ENCODE measurements at places on chromosomes 16 and 17.

DNA sequence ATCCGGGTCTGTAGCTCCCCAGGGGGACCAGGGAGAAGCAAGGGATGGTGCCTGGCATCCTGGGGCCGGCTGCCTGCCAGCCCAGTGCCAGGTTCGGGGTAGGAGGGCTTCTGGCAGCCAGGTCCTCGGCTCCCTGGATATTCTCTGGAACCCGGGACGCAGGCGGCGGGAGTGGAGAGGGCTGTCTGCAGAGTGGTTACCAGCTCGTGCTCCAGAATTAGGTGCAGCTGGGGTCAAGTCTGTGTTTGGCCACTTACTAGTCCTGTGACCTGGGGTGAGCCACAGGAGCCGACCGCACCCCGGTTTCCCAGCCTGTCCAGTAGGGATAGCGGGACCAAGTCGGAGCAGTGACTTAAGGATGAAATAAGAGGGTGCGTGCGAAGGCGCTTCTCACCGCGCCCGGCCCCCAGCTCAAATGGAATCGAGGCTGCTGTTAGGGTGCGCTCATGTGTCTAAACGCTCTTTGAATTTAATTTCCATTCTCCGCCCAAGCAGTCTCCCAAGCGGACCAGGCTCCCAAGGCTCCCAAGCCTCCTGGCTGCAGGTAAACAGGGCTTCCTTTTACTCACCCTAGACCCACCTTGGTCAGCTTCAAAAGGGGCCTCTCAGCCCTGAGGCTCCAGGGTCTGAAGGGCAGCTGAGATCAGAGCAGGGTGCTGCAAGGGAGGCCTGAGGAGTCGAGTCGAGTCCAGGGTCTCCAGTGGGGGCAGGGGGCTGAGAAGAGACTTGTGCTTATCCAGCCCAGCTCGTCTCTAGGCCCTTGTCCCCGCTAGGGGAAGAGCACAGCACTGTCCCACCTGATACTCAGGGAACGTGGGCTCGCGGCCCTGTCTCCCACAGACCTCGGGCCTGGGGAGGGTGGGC lies 28.3 kb upstream of the ZNF469 start:
- DNase-seq, result no peak

DNA sequence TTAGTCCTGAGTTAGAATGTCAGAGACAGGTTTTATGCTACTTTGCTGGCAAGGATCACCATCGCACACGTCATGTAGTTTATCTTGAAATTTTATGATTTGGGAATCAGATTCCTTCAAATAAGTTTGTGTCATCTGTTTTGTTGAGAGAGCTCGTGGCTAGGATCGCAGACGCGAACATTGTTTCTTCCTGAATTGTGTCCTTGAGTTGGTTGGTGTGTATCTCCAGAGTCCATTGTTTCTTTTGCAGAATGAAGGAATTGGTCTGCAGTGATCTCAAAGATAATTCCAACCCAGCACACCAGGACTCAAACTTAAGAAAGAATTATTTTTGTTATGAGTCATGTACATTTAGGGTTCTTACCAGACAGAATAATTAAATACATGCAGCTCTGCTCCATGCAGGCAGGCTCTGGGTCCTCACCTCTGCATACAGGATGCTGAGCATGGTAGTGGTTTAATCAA lies 51.6 kb downstream of the PRKCA start:
- DNase-seq, result no peak

GRCh38 chr17:31062346-31062745 lies 32.4 kb upstream of the NF1 start:
- DNase-seq, result no peak

- DNase-seq, result peak; percentile 54
Observed at GRCh38 chr17:3843935-3844516, 2.0 kb downstream of the NCBP3 start.

GRCh38 chr17:13864521-13864920 lies 204.8 kb upstream of the COX10 start:
- DNase-seq, result no peak

- DNase-seq, result no peak
Observed at GRCh38 chr17:44398692-44399691, 9.5 kb upstream of the ITGA2B start.

- DNase-seq, result no peak
Observed at GRCh38 chr17:8725881-8726876, 18.5 kb downstream of the CCDC42 start.

GRCh38 chr17:80716986-80717719 lies 172.5 kb downstream of the RPTOR start:
- DNase-seq, result no peak

GRCh38 chr16:582614-583331 lies 7.1 kb upstream of the RAB40C start:
- DNase-seq, result no peak

DNA sequence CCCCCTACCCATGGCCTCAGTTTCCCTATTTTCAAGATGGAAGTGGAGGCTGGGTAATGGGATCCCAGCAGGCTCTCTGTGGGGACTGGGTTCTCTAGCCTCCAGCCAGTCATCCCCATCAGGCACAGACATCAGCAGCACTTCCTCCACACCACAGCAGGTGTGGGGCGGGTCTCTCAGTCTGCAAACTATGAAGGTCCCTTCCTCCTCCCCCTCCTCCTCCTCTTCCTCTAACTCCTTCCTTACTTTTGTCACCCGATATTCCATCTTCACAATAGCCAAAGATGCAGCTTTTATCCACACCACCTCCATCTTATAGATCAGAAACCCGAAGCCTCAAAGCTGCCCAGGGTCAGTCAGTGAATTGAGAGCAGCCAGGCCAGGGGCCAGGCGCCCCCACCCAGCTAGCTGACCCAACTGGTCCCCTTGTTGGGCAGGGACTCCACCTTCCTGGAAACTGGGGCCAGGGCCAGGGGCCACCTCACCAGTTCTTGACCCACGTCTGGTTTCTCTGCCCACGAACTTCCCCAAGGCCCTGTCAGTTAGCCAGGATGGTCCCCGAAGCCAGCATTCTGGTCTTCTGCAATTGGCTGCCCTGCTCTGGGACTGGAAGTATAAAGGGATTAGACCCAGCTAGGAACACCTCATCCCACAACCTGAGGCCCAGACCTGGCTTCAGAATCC lies 2.5 kb downstream of the FAM83G start:
- DNase-seq, result no peak

GRCh38 chr17:4586043-4586442 lies 1.7 kb downstream of the SMTNL2 start:
- no peak for DNase-seq

DNA sequence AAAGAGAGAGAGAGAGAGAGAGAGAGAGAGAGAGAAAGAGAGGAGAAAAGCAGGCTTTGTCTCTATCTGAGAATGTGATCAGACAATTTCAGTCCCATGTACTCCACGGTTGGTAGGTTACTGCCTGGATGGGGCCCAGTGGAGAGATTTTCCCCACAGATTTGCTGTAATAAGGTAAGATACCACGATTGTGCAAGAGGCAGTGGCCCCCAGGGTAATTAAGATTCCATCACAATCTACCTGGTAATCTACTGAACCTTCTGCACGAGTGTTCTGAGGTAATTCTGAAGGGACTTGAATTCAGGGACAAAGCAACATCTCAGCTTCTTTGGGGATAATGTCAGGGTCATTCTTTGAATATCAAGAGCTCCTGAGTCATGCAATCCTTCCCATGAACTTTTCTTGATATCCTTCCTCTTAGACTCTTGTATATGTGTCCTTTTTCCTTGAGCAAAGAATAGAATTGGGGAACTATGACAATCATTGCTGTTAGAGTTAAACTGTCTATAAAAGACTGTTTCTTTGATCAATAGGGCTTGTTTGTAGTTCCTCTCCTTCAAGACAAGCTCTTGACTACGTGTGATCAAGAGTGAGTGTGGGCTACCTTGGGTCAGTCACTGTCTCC lies 306.6 kb downstream of the MAF start:
- DNase-seq, result no peak

DNA sequence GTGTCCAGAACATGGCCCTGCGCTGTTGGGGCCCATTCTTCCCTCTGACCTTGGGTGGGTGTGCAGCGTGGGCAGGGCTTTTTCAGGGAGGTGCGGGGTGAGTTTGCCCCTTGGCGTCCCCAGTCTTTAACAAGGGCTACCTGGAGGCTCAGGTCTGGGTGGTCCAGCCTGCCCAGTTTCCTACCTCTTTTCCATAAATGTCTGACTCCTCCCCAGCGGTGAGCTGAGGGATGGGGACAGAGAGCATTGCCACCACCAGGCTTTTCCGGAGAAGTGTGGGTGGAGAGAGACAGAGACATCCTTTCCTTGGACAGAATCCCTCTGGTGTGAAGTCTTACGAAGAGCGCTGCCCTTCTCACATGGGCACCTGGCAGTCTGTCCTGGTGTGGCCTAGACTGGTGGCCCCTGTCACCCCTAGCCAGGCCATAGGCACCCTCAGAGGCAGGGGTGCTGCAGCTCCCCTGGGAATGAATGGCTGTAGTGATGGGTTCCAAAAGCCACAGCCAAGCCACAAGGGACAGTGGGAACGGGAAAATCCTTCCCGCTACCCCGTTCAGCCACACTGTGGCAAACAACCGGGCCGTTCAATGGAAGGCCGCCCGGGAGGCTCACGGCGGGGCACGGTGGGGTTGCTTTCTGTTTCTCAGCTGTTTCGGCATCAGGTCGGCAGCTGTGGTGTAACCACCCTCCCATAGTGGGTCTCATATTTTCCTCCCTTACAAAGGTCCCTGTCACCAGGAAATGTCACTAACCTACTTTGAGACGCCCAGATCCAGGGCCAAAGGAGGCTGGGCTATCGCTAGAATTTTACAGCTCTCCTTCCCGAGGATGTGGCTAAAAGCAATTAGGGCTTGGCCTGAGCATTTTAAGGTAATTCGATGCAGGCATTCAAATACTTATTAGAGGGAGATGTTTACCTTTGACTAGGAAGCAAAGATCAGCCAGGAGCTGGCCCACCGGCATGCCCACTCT lies 61.9 kb upstream of the GSE1 start:
- DNase-seq, result no peak

DNA sequence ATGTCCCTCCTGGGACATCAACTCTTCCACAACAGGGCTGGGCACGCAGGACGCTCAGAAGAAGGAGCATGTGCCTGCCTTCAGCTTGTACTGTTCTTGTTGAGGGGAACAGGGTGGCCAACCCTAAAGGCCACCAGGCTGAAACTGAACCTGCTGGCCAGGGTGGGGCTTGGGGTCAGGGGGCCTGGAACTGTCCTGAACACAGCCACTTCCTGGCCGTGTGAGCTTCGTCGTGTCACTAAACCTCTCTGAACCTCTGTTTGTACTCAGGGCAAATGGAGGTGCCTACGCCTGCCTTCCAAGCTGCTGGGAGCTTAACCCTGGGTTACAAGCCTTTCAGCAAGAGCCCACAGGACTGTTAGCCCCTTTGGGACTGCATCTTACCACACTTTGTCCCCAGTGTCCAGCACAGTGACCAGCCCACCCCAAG lies 6.7 kb downstream of the ARHGAP27 start:
- DNase-seq, result no peak

- no peak for DNase-seq
Observed at GRCh38 chr16:74667255-74667700, 601 bp upstream of the RFWD3 start.

- DNase-seq, result no peak
Observed at GRCh38 chr16:5906351-5906750, 808.8 kb upstream of the EEF2KMT start.

DNA sequence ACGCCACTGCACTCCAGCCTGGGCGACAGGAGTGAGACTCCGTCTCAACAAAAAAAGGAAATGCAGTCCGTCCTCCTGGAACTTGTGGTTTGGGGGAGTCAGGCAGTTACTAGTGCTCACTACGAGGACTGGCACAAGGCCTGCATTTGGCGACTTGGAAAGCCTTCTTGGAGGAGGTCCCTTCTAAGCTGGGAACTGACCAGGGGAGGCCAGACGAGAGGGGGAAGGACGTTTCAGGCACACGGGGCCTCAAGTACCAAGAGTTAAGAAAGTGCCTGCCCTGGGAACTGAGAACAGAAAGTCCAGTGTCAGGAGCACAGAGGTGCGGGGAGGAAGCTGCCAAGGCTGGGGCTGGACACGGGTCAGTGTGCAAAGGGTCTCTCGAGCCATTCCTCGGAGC lies 89.9 kb downstream of the ABR start:
- no peak for DNase-seq

DNA sequence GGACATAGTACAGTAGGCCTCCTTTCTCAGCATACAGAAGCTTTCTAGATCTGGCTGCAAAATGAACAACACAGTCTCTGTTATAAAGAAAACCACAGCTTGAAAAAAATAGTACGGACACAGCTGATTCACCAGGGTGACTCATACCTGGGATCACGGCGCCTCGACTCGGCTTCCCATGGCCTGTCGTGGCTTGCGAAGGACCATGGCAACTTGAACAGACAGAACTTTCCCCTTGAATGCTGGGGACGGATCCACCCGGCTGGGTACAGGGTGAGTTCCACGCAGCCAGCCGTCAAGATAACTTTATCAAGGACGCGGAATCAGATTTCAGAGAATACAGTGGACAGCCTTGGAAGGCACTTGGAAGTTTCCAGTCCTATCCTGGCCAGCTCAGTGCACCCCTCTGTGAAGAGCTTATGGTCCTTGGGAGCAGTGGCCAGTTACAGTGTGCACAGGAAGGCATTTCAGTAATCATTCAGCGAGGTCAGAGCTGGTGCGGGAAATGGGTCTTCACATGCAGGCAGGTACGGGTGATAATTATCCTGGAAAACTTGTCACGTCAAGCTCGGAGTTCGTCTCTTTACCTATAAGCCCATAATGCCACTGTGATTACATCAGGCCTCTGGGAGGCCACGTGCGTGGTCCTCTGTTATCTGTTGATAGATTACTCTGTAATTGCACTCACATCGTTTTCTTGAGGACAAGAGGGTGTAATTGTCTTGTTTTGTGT lies 57.9 kb upstream of the MAF start:
- no peak for DNase-seq

GRCh38 chr16:69276148-69277115 lies 34.7 kb upstream of the VPS4A start:
- no peak for DNase-seq

DNA sequence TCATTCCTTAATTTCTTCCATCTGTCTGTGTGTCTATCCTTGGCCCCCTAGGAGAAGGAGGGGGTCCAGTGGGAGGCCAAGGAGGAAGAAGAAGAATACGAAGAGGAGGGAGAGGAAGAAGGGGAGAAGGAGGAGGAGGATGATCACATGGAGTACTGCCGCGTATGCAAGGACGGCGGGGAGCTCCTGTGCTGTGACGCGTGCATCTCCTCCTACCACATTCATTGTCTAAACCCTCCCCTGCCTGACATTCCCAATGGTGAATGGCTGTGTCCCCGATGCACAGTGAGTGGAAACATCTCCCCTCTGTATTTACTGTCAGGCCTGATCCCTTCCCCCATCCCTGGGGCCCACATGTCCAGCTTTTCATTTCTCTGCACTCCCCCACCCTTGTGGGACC lies 6.3 kb downstream of the CHD3 start:
- DNase-seq, result no peak

GRCh38 chr16:55116165-55116920 lies 185.7 kb downstream of the IRX5 start:
- no peak for DNase-seq

- no peak for DNase-seq
Observed at GRCh38 chr16:57166451-57166850, 19.4 kb downstream of the PSME3IP1 start.

GRCh38 chr16:719815-720446 lies 1.0 kb upstream of the ANTKMT start:
- DNase-seq, result no peak
